Glomerular endothelial cell (primary cell): ENCODE measurements at places on chromosomes 1 and 21. TPM values are rescaled to one million over a fixed set of nuclear protein-coding genes. Genes with fewer than 3 reads are reported as not detected.

The S100A2 gene
- total RNA-seq = 3.9 and 9.4 TPM in 2 replicates

The ADGRL2 gene
- 166 and 167 TPM in 2 replicates for total RNA-seq

The LDLRAD1 gene
- not detected in 2 replicates for total RNA-seq

The NID1 gene
- 195 and 321 TPM in 2 replicates for total RNA-seq

The PLA2G2F gene
- not detected in 2 replicates for total RNA-seq

The MIXL1 gene
- 0.10 and 1.6 TPM in 2 replicates for total RNA-seq

The KLHL20 gene
- 23.0 and 29.4 TPM in 2 replicates for total RNA-seq

The KIAA1614 gene
- total RNA-seq = 3.4 and 5.1 TPM in 2 replicates

The PLPPR4 gene
- total RNA-seq = 0.05 and 1.5 TPM in 2 replicates

The XCL1 gene
- not detected in 2 replicates for total RNA-seq

The MED8 gene
- total RNA-seq = 44.9 and 45.9 TPM in 2 replicates

The MSH4 gene
- not detected in 2 replicates for total RNA-seq

The SPRR2G gene
- not detected in 2 replicates for total RNA-seq

The ANKRD34A gene
- 0.35 and 0.44 TPM in 2 replicates for total RNA-seq

The LRIG2 gene
- total RNA-seq = 7.8 and 20.9 TPM in 2 replicates

The KRTAP12-3 gene
- not detected in 2 replicates for total RNA-seq

The PAQR6 gene
- 0.15 and 1.5 TPM in 2 replicates for total RNA-seq

The VSIG8 gene
- 0.35 TPM in 1 of 2 replicates, not detected in the other for total RNA-seq

The SIM2 gene
- 0.47 and 1.7 TPM in 2 replicates for total RNA-seq

The LCE6A gene
- not detected in 2 replicates for total RNA-seq

The SLC35F3 gene
- total RNA-seq = 0.87 TPM in 1 of 2 replicates, not detected in the other

The CLCA1 gene
- total RNA-seq = not detected in 2 replicates
